NCI-H2171 (cell line): ENCODE measurements at places on chromosomes 4 and X.

DNA sequence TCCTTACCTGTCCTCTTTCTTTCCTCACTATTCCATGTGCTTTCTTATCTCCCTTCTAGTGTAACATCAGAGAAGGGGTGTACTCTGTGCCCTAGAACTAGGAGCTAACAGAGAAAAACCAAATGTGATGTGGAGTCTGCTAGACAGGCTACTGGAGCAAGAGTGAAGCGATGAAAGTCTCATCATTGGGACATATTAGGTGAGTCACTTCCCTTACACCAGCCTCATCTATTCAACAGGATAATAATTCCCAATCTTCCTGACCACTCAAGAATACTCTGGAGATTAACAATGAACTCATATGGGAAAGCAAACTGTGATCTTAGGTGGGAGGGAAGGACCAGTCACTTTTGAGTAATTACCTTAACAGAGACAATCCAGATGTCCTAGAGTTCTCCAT lies 58.1 kb downstream of the RAB40A start:
- DNase-seq, result no peak

DNA sequence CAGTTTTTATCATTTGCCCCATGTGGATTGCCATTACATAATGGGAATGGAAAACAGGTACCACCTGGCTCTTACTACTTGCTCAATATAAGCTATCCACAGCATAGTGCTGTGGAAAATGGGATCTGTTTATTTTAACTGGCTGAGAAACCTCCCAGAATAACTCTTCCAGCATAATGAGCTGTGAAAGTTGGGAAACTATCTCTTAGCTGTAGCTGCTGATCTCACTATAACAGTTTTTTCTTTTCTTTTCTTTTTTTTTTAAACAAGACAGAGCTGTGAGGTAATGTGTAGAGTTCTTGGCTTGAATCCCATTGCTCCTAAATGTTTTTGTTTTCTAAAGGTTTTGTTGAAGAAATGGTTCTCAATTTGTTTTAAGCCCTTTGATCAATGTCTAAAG lies 988.3 kb downstream of the PCDH19 start:
- no peak for DNase-seq

DNA sequence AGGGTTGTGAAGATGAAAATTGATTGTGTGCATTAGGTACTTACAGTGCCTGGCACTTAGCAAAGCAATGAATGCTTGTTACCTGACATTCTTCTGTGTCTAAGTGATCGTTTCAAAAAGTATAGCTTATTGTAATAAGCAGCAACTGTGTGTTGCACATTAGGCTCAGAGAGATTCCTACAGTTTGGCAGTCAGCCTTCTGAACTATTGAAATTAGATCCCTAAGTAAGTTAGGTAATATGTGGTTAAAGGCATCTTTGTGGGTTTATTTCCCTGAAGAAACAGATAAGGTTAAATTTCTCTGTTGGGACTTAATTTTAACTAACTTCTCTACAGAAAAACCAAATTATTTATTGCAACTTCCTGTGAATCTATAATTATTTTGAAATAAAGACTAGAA lies 93.4 kb downstream of the REPS2 start:
- no peak for DNase-seq

DNA sequence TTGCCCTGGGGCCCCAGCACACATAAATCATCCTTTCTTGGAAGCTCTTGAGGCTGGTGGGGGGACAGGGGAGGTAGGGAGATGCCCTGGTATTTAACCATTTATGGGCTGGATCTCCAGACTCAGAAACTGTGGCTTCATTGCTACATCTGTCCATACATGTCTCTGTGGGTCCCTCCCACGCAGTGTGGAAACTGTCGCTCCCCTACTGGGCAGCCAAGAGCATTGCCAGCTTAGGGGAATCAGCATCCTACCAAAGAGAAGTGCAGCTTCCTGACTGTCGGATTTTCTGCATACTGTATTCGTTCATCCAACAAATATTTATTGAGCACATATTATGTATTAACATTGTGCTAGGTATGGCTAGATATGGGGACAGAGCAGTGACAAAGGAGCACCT lies 3.7 kb downstream of the GRIPAP1 start:
- DNase-seq, result no peak

DNA sequence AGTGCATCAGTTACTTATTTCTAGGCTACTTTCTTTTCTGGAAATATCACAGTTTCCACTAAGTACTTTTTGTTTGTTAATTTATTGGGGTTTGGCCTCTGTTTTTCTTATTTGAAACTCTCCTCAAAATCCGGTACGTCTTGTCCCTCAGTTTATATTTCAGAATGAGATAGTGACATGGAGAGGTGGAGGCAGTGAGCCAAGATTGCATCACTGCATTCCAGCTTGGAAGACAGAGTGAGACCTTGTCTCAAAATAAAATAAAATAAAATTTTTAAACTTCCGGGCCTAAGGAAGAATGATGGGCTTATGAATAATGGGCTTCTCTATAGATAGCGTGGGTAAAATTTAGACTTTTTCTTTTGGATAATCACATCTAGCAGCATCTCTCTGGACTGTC lies 567.8 kb downstream of the TRIML1 start:
- no peak for DNase-seq

DNA sequence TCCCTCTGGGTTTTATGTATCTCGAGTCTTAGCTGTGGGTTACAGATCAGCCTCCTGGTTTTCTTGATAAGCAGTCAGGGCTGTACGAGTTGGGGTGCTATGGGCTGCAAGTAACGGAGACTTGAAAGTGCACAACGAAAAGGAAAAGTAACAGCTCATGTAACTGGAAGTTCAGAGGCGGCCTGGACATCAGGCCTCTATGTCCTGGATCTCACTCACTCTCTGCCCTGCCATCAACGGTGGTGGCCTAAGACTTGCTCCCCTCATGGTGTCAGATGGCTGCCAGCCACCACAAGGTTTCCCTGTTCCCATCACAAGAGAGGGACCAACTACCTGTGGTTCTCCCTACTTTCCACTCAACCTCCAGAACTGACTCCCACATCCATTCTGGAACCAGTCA lies 4.8 kb downstream of the PPP2R2C start:
- no peak for DNase-seq

- peak; percentile 3 for DNase-seq
Measured at GRCh38 chr4:26410385-26411293, 79.6 kb downstream of the CCKAR start.

GRCh38 chr4:165627548-165627947 lies 245.5 kb upstream of the TLL1 start:
- DNase-seq, result no peak

DNA sequence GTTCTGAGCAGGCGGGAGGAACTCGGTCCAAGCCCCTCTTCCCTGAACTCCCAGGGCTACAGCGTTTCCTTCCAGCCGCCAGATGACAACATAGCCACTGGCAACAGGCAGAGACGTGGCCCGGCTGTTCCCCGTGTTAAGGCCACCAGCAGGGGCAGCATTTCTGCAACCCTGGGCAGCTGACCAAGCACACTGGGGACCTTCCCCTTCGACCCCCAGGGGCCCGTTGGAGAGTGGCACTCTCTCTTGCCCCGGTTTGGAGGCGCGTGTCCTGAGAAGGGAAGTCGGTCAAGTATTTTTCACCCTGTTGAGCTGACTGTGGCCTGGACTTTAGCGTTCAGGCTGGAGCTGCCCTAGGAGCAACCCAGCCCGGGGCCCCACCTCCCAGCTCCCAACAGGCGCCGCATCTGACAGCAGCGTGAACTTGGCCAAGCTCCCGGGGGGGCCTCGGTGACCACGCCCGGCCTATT lies 37.6 kb downstream of the ZBTB49 start:
- DNase-seq, result no peak

- no peak for DNase-seq
Measured at GRCh38 chr4:184415071-184415470, 59.3 kb downstream of the IRF2 start.

DNA sequence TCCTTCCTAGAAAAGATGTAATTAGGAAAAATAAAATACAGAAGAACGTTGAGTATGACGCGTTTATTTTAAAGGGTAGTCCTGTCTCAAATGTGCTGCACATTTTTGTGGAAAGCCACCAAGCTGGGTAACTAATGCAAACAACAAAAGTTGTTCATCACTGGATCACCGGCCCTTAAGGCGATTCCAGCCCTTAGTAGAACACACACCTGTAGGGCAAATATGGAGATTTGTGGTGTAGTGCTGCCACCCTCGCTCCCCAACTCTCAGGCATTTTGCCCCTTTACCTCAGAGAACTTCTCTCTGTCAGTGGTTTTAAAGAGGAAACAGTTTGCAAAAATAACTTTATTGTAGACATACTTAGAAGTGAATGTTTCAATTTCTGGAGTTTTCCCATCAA lies 1.9 kb downstream of the TBL1X start:
- no peak for DNase-seq

- no peak for DNase-seq
Measured at GRCh38 chr4:7821245-7822136, 118.2 kb downstream of the AFAP1 start.

- no peak for DNase-seq
Measured at GRCh38 chrX:50327235-50327634, 122.7 kb downstream of the CCNB3 start.

DNA sequence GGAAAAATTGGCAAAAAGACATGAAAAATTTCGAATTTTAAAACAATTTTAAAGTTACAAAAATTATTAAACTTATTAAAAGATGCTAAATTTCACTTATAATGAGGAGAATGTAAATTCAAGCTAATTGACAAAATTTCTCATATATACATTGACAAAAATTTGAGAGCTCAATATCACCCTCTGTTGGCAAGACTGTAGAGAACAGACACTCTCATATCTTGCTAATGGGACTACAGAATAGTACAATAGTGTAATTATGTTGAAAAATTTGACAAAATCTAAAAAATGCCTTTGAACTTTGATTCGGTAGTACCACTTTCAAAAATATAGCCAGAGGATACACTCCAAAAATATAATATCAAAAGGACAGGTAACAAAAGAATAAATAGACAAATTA lies 29.8 kb downstream of the DCAF8L2 start:
- no peak for DNase-seq
